Uterus (tissue), 4 donors: ENCODE measurements at places on chromosomes 6 and 20. TPM values are rescaled to one million over a fixed set of nuclear protein-coding genes. Genes with fewer than 3 reads are reported as not detected.

Gene C6orf15
- not detected for total RNA-seq

Gene ZBTB22
- total RNA-seq: 8.2 TPM

Gene KCNK5
- total RNA-seq: 2.9 TPM

Gene KHDC1
- not detected for total RNA-seq

Gene APCDD1L
- 1.1 TPM for total RNA-seq

Gene LIN28B
- not detected for total RNA-seq

Gene BMP6
- 8.5 TPM for total RNA-seq

Gene SYNDIG1
- not detected for total RNA-seq

Gene SLC24A3
- 12.9 TPM for total RNA-seq

DNA sequence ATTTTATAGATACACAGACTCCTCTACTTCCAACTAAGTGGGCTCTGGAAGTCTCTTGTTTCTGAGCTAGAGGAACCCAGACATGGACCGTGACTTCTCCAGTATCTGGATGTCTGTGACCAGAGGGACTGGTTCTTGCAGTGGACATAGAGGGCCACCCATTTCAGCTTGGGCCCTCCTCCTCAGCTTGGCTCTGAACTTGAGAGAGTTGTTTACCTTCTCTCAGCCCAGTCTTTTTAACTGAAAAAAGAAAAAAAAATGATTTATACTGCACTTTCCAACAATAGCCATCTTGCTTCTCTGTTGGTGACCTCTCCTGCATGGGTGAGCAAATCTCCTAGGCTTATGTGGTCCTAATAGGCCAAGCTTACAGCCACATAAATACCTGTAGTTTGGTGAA lies 60.3 kb upstream of the TMEM181 start:
- DNase-seq: no peak

DNA sequence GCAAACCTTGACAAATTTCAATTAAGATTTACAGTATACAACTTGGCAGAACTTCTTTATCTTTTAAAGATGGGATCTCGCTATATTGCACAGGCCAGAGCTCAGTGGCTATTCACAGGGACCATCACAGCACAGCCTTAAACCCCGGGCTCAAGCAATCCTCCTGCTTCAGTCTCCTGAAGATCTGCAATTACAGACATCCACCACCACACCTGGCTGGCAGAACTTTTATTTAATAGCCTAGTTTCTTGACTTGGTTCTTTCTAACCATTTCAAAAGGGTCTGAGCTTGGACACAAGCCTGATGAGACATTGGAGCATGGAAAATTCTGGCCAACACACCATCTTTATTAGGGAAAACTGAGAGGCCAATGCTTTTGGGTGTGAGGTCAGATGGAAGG lies 151.6 kb upstream of the KCNG1 start:
- DNase-seq: no peak

DNA sequence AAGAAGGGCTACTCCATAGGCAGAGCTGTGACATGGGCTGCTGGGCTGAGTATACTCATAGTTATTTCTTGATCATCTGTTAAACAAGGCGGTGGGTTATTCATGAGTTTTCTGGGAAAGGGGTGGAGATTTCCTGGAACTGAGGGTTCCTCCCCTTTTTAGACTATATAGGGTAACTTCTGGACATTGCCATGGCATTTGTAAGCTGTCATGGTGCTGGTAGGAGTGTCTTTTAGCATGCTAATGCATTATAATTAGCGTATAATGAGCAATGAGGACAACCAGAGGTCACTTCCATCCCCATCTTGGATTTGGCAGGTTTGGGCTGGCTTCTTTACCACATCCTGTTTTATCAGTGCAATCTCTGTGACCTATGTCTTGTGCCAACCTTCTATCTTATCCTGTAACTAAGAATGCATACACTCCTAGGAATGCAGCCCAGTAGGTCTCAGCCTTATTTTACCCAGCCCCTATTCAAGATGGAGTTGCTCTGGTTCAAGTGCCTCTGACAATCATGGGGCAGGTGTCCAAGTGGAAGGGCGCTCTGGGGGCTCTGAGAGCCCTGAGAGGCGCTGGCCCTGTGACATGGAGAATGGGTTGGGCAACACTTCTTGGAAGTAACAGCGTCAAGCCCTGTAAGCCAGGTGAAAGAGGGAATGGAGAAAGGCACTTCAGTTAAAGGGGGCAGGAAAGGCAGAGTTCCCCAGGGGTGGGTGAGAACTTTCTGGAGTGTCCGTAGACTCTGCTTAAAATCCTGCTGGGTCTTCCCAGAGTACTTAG lies 354.2 kb upstream of the SULF2 start:
- DNase-seq: no peak

DNA sequence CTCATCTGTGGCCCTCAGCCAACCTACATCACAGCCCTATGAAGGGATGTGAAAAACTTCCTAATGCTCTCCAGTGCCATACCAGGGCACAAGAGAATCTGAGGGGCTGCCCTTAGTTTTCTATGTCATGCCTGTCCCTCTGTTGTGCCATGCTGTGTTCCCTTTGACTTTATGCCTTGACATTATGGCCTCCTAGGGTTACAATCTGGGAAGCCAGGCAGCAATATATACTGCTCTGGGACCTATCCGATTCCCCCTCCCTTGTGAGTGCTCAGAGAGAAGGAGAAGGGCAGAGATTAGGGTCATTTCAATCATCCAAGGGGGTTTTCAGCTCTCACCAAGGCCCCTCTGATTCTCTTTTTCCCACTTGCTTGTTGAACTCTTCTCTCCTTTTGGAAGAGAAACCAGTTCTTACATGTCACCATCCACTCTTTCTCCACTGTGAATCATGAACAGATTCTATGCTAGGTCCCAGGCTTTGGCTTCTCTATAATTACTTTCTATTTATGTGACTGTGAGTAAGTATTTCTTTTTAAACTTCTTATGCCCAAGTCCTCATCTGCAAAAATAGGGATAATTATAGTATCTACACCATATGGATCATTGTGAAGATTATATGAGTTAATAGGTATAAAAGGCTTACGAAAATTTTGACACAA lies 14.2 kb upstream of the FRK start:
- DNase-seq: no peak

DNA sequence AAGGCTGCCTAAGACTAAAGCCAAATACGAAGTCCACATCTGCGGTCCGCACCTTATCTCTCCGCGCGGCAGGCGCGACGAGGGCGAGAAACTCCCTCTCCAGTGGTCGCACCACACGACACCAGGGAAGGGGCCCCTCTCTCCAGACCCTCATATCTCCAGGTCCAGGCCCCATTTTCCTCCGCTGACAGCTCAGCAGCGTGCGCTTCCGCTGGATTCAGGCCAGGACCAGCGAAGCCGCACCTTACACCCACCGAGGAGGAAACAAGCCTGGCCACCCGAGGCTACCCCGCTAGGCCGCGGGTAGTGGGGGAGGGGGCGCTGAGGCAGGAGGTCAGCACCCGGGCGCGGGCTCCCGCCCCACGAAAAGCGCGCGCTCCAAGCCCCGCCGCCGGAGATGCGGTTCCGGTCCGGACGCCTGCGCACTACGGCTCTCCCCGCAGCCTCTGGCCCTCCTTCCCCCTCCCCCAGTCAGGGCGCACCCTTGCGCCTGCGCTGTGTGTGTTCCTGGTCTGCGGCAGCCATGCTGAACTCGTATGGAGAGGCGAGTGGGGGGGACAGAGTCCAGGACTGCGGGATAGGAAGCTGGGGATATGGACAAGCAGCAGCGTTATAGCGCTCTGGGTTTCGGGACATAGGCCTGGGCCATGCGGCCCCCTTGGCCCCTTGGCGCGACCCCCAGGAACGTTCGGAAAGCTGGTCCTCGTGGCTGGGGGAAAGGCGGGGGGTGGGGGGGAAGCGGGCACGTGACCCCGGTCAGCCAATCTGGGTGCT lies at the start of gene BRD2:
TSS of gene BRD2 (plus strand) at position 502 of the 774 bp plus-strand sequence. CDS start 4,305 bp downstream, outside the sequence.
- DNase-seq: peak; percentile 98

- DNase-seq: peak; percentile 70
Observed at GRCh38 chr20:17835240-17835933, 133.2 kb downstream of the SNX5 start.

GRCh38 chr20:25160897-25161296 lies 34.6 kb upstream of the ENTPD6 start:
- no peak for DNase-seq

DNA sequence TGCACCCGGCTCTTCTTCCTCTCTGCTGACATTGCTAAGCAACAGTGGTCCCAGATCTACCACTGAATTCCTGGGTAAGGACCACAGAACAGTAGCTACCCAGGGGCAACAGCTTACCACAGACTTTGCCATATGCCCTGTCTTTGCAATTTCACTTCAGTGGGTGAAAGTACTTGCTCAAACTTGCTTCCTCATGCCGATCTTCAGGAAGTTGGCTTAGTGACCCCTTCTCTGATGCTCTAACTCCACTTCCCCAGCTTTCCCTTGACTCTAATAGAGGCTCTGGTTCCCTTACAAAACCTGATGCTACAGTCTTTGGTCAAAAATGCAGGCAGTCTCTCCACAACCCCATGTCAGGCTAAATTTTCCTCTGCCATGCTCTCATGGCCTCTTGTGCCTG lies 3.3 kb upstream of the TAAR5 start:
- no peak for DNase-seq

DNA sequence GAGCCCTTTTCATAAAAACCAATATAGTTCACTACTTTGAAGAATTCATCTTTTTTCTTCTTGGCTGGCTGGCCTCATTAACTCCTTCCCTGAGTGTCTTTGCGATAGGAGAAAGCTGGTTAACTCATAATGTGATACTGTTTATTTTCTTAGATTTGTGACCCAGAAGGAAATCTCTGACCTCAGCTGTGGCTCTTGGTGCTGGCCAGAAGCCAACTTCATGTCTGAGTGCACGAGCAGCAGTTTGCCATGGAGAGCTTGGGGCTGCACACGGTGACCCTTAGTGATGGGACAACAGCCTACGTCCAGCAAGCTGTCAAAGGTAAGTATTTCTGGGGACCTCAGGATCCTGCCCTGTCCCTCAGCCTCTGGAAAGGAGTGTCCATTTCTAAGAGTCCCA lies 16.7 kb upstream of the DEF6 start:
- no peak for DNase-seq

GRCh38 chr6:35663447-35664235 lies 25.1 kb downstream of the FKBP5 start:
- DNase-seq: no peak

GRCh38 chr6:79168695-79168980 lies 65.8 kb downstream of the HMGN3 start:
- DNase-seq: no peak

GRCh38 chr20:8635048-8635572 lies 433.8 kb upstream of the PLCB4 start:
- DNase-seq: no peak

DNA sequence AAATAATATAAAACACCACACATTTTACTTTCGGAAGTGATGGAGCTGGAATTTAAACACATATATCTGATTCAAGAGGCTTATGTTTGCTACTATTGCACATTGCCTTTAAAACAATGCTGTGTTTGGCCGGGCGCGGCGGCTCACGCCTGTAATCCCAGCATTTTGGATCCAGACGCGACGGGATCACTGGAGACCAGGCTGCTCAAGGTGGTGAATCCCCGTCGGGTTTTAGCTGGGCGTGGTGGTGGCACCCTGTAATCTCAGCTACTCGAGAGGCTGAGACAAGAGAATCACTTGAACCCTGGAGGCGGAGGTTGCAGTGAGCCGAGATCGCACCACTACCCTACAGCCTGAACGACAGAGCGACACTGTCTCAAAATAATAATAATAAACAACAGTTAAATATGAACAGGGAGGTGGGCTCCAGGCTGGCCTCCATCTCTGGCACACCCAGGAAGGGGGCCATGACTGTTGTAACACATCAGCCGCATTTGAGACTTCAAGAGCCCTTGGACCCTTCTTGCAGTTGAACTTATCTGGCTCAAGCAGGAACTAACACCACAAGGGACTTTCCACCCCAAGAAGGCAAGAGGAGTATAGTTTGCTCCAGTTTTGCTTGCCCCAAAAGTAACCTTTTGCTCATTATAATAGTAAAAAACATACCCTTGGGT lies 127.1 kb upstream of the ZNF184 start:
- no peak for DNase-seq

DNA sequence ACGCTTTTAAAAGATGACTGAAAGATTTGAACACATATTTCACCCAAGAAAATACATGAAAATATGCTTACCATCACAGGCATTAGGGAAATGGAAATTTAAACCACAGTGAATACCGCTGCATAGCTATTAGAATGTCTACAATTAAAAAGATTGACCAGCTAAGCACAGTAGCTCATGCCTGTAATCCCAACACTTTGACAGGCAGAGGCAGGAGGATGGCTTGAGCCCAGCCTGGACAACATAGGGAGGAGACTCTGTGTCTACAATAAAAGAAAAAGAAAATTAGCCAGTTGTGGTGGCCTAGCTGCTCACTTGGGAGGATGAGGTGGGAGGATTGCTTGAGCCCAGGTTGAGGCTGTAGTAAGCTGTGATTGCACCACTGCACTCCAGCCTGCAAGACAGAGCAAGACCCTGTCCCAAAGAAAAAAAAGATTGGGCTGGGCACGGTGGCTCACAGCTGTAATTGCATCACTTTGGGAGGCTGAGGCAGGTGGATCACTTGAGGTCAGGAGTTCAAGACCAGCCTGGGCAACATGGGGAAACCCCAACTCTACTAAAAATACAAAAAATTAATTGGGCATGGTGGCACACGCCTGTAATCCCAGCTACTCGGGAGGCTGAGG lies 163.7 kb upstream of the AKAP12 start:
- DNase-seq: no peak

DNA sequence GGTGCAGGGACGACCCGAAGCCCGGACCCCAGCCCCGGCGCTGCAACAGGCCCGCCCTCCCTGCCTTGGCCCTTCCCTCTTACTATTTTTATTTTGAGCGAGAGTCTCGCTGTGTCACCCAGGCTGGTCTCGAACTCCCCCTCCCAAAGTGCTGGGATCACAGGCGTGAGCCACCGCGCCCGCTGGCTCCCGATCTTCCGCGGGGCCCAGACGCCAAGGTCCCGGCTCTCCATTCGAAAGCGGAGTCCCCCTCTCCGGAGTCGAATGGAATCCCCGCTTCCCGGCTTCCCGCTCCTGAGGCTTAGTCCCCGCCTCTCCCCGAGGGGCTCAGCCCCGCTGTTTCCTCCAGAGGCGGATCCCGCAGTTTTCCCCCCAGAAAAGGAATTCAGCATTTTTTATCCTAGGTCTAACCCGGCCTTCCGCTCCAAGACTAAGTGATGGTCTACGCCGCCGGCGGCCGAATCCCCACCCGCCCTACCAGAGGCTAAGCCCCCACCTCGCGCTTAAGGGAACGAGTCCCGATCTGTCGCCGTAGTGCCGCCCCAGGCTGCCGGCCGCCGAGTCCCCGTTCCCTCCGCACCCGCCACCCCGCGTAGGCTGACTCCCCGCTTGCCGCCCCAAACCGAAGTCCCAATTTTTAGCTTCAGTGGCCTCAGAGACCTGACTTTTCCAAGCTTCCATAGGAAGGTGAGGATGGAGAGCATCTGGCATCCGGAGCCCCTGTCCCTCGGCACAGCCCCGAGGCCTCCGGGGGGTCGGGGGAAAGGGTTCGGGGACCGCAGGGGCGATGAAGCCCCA lies 11.5 kb upstream of the TMC2 start:
- DNase-seq: peak; percentile 55

DNA sequence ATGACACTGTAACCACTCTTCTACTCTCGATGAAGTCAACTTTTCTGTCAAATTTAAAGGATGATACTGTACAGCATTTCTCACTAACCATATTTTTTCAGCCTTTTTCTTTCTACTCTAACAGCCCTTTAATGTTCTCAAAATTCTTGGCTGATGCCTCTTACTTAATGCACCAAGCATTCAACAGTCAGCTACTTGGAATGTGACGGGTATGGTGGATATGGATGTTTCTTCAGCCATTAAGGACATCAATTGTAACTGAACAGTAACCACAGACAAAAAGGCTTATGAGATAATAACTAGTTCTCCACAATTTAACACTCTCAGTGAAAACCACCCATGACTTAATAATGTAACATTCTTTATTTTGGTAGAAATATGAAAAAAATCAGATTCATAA lies 467.2 kb upstream of the ZNF337 start:
- no peak for DNase-seq
